ENCODE measurements at places on chromosomes 13 and 19.

- DNase-seq, result no peak
Measured at GRCh38 chr13:65154661-65155447, 2075.3 kb downstream of the PCDH9 start.

DNA sequence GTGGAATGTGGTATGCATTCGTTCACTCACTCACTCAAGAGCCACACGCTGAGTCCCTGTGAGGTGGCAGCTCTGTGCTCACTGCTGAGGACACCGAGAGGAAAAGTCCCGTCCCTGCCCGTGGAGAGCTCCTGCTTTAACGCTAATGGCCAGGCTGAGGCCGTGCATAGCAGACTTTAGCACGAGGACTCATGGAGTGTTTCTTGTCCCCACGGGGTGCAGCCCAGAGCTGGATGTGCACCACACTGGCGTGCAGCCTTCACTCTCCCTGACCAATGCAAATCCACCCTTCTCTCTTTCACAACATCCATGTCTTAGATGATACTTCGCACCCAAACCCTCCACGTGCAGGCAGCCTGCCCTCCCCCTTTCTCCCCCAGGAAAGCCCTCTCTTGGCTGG, 159.6 kb upstream of the ZNF536 start:
- no peak for DNase-seq

DNA sequence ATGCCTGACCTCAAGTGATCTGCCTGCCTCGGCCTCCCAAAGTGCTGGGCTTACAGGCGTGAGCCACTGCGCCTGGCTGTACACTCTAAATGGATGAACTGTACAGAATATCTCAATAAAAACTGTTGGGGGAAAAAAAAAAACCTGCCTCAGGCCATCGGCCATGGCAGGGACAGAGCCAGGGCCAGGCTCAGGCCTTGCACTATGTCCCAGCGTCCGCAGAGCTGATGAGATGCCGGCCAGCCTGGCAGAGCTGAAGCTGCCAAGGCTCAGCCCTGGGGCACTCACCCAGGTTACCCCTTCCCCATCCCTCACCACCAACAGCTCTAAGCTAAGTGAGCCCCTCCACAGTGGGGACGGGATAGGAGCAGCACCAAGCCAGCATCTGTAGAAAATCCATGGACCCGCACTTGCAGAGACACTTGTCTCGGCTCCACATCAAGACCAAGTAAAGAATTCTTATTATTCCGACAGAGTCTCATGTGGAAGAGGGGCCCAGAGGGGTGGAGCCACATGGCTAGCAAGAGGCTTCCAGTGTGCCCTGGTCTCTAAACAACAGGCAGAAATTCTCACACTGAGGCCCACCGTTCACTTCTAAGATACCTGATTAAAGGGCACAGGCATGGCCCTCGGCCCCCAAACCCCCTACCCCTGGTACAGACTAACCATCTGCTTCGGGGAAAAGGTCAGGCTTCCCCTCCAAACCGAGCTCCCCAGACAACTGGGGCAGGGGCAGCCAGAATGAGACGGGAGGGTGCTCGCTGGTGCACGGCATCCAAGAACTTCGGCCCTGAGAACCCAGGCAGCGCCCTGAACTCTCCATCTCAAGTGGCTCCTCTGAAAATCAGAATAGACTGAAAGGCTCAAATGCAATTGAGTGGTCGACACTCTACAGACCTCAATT, 5.8 kb downstream of the PPP6R1 start:
- no peak for DNase-seq

GRCh38 chr13:49240017-49240416, 7.7 kb upstream of the CDADC1 start:
- peak; percentile 58 for DNase-seq

- DNase-seq, result no peak
Measured at GRCh38 chr19:12784394-12784870, 6.9 kb upstream of the JUNB start.
